ENCODE measurements at places on chromosomes 7 and 10. TPM values are rescaled to one million over a fixed set of nuclear protein-coding genes. Genes with fewer than 3 reads are reported as not detected.

DNA sequence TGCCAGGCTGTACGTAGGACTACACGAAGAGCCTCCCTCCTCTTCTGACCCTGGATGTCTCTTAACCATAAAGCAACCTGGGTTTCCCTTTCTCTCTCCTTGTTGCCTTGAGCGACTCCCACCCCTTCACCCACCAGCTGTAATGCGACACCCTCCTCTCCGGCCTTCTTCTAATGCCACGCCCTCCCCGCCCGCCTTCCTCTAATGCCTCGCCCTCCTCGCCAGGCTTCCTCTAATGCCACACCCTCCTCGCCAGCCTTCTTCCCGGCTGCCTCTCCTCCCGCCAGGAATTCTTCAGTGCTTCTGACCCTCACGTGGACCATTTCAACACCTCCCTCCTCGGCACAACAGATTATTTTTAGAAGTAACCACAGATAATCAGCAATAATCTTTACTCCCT is 348.5 kb upstream of the SHH start:
- DNase-seq = no peak

DNA sequence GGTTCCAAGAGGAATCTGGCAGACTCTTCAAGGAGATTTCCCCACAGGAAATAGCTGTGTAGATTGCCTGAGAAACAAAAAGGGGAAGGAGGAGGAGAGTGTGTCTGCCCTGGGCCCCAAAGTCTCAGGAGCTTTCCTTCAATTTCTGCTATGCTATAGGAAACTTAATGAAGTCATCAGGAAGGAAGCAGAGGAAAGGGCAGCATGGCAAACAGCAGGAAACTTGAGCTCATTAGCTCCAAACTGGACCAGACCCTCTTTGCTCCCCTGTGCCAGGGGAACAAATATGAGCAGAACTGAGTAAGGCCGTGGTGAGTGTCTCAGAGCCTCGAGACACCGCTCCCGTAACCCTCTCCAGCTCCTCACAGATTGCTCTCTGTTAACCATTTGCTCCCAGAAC is 4.8 kb upstream of the KCNIP2 start:
- no peak for DNase-seq

- no peak for DNase-seq
Observed at GRCh38 chr7:108239501-108240225, 109.5 kb upstream of the LAMB4 start.

- DNase-seq = no peak
Observed at GRCh38 chr10:100183481-100183880, 2.3 kb downstream of the ERLIN1 start.

- DNase-seq = no peak
Observed at GRCh38 chr7:28409716-28410627, 2.3 kb upstream of the CREB5 start.

DNA sequence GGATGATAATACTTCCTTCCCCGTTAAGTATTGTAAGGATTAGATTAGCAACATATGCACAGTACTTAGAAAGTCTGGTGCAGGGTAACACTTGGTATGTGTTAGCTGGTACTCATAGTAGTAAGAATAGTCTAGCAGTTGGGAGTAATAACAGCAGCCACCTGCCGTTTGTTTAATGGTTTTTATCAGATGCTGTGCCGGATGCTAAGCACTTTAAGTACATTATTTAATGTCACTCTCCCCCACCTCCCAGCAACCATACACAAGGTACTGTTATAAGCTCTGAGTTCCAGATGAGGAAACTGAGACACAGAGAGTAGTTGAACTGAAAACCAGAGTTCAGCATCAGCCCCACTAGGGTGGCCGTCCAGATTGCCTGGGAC is 60.1 kb downstream of the ZMIZ1 start:
- peak; percentile 59 for DNase-seq

- no peak for DNase-seq
Observed at GRCh38 chr10:92122941-92123450, 167.9 kb downstream of the CPEB3 start.

DNA sequence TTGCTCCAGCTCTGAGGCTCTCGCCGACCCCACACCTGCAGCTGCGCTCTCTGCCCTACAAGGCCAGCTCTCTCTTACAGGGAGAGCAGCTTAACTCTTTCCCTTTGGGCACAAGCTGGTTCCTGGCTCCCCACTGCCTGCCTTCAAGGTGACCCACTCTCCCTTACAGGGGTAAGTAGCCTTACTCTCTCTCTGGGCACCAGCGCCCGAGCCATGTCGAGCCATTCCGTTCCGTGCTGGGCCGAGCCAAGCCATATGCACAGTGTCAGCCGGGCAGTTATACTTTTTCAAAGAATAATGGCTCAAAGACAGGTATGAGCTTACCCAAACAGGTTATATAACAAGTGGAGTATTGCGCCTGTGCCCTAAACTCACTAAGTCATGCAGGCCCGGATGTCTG is 44.6 kb downstream of the VIM start:
- DNase-seq = no peak

GRCh38 chr7:95886501-95887090 is 114.2 kb downstream of the DYNC1I1 start:
- DNase-seq = no peak

DNA sequence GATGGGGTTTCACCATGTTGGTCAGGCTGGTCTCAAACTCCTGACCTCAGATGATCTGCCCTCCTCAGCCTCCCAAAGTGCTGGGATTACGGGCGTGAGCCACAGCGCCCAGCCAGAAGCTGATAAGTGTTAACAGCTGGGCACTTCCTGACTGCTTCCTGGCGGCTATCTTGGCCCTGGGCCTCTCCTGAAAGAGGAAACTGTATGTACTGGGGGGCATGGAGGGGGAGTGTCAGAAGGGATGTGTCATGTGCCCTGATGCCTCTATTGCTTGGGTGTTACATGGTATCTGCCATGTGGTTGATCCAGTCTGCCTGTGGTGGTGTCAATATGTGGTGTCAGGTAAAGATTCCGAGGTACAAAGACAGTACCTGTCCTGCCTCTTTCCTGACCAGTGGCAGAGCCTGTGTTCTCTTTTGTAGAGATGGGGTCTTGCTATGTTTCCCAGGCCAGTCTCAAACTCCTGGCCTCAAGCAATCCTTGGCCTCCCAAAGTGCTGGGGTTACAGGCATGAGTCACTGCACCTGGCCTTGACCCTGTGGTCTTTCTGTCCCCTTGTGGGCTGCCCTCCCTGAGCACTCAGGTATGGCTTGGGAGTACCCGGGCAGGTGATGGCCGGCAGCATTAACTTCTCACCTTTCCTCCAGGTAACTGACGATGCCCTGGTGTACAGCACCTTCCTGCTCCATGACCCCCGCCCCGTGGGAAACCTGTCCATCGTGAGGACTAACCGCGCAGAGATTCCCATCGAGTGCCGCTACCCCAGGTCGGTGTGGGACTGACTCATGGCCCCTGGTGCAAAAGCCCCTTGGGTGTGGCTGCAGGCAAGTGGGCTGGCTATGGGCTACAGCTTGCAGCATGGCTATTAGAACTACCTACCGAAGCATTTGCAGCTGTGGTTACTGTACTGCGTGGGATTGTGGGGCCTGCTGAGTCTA is 4.4 kb downstream of the ZP3 start:
- peak; percentile 54 for DNase-seq

DNA sequence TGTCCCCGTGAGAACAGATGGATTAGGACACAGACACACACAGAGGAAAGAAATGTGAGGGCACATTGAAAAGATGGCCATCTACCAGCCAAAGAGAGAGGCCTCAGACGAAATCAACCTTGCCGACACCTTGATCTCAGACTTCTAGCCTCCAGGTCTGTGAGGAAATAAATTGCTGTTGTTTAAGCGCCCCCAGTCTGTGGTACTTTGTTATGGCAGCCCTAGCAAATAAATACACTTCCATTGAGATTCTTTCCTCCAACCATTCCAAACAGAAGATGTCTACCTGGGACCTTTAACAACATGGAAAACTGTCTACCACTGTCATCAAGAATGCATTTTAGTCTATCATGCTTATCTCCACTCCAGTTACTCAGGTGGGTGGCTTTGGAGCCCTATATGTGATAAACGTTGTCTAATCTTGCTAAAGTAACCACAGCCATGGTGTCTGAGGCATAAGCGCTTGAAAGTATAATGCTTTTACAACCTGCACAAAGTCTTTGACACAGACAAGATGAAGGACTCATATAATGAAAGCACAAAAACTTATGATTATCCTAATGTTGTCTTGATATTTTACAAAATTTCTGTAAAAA is 244.3 kb downstream of the MTERF1 start:
- DNase-seq = no peak

ELN gene
- 27.5 TPM for total RNA-seq

LIPF gene
- not detected for total RNA-seq

SNX13 gene
- 11.3 TPM for total RNA-seq

METTL27 gene
- 0.27 TPM for total RNA-seq
